ENCODE measurements at places on chromosomes 11 and 22. TPM values are rescaled to one million over a fixed set of nuclear protein-coding genes. Genes with fewer than 3 reads are reported as not detected.

GRCh38 chr11:32108576-32108975 is 17.7 kb downstream of the RCN1 start:
- DNase-seq: no peak

DNA sequence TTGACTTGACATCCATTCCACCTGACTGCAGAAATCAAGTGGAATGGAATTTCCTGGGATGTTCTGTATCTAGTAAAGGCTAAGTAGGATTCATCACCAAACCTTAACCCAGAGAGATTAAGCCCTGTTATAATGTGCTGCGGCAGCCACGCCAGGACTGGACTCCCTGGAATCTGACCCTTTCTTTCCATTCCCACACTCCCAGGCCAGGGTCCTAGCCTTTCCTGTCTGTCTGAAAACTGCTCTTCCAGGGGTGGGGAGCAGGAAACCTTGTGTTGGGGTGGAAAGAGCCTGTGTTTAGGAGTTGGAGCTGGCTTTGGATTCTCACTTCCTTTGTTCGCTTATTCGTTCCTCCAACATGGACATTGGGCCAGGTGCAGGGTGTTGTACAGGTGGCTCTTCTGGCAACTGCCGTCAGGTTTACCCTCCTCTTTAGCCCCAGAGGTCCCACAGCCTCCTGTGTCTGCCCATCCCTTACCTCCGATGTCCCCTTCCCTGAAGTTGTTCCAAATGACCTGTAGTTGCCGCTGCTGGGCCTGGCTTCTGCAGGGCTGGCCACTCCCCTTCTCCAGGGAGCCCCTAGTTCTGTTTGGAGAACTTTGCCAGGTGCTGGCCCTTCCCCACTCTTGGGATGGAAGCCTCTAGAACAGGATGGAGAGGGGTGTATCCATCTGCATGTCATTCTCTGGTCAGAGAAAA is 20.5 kb upstream of the PARVB start:
- DNase-seq: no peak

DNA sequence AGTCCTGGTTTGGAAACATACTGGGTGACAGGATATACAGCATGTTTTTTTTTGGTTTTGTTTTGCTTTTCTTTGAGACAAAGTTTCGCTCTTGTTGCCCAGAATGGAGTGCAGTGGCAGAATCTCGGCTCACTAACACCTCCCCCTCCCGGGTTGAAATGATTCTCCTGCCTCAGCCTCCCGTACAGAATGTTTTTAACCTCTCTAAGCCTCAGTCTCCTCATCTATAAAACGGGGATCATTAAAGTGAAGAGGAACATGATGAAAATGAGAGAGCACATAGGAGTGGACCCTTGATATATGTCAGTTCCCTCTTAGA is 28.1 kb upstream of the SCARF2 start:
- no peak for DNase-seq

GRCh38 chr22:17853073-17853472 is 78.8 kb upstream of the BID start:
- no peak for DNase-seq

- no peak for DNase-seq
Measured at GRCh38 chr11:78195917-78196560, 7.3 kb downstream of the USP35 start.

- no peak for DNase-seq
Measured at GRCh38 chr22:40111451-40111850, 66.3 kb upstream of the TNRC6B start.

KREMEN1 gene
- 18.9 TPM for total RNA-seq

ADAMTS8 gene
- 2.8 TPM for total RNA-seq

CARNS1 gene
- total RNA-seq: 0.16 TPM

ARHGAP8 gene
- 1.4 TPM for total RNA-seq

CCDC116 gene
- total RNA-seq: 0.16 TPM

PHF21B gene
- 8.1 TPM for total RNA-seq

PLAAT2 gene
- total RNA-seq: not detected

OR52H1 gene
- 0.47 TPM for total RNA-seq

Measured in occipital lobe (tissue), 3 donors.